Thyroid gland (tissue), 4 donors: ENCODE measurements at places on chromosomes 16 and 17. TPM values are rescaled to one million over a fixed set of nuclear protein-coding genes. Genes with fewer than 3 reads are reported as not detected.

GRCh38 chr16:11627822-11628457 lies 40.3 kb upstream of the SNN start:
- no peak for DNase-seq

GRCh38 chr16:78915811-78916345 lies 684.7 kb downstream of the MAF start:
- DNase-seq = no peak

DNA sequence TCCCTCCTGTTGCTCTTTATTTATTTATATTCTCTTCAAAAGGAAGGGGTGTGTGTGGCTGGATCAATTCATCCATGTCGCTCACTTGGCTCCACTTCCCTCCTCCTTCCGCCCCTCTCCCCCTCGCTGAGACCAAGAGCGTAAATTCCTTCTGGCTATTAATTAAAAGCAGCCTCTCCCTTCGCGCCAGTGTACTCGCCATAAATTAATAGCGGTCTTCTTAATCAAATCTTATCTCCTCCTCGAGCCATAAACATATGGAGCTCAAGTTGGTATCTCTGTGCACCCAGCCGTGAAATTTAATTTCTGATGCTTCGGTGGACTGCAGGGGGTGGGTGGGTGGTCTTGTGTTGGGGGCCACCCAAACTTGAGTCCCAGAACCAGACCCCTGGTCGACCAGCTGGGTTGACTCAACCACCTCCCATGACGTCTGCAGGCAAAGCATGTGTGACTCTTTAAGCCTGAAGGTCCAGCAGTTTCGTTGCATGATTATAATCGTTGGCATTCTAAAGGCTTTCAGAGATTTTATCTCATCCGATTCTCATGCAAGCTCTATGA lies 57.9 kb downstream of the SDK2 start:
- no peak for DNase-seq

- no peak for DNase-seq
Observed at GRCh38 chr17:76672270-76672851, 28.8 kb upstream of the ST6GALNAC1 start.

DNA sequence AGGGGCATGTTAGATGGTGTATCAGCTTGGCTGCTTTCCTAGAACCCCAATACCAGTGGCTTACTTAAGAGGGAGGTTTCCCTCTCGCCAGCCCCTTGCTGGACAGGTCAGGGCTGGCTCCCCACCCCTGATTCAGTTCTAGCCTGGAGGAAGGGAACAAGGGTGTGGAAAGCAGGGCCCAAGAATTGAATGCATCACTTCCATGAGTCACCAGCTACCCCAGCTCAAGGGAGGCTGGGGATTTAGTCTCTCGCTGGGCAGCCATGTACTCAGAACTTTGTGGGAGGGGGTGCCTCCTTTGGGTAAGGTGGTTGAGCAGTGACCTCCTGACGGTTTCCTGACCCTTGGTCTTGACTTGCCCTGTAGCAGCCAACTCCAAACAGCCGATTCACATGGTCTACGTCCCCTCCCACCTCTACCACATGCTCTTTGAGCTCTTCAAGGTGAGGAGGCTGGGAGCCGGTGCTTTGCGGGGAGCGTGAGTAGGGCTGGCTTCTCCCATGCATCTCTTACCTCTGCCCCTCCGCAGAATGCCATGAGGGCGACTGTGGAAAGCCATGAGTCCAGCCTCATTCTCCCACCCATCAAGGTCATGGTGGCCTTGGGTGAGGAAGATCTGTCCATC lies 12.8 kb downstream of the PDK2 start:
- no peak for DNase-seq

DNA sequence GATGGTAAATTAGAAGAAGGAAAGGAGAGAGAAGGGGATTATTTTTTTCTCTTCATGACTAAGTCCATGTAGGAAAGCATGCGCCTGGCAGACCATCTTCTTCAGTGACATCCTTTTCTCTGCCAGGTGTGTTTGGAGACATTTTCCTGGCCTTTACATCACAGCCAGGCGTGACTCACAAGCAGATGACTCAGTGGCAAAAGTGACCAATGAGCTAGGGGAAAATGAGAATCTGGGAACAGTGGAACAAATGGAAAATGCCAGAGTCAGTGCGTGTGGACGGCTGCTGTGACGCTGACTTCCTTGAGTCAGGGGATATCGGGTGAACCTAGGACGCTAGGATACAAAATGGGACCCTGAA lies 9.4 kb downstream of the KIAA0513 start:
- no peak for DNase-seq

DNA sequence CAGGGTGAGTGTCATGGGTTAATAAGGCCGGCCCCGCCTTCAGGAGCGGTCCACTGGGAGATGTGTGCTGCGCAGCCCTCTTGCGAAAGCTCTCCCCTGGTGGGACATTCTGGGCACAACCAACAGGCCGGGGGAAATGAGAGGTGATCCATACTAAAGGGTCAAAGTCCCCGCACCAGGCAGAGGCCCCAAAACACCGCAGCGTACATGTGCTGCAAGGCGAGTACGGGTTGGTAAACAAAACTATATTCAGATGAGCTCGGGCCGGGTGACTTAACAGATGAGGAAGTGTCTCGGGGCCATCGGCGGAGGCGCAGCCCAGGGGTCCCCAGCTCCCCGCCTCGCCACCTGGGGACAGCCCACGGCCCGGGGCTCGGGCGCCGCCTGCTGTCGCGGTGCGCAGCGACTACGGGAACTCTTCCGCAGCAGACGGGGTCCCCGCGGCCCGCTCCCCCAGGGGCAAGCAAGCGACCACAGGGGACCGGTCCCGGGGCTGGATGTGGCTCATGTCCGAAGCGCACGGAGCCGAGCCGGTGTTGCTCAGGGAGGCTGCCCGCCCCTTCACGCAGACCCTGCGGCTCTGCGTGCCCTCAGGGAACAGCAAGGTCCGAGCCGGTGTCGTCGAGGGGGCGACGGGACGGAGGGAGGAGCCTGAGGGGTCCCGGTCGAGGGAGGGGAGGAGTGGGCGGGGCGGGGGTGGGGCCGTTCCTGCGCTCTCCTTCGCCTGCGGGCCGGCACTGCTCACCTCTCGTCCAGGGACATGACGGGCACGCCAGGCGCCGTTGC lies at the start of gene RAB37:
Gene RAB37 (plus strand): TSS at position 744 of the 786 bp plus-strand sequence. CDS start 17 bp downstream, at position 761.
- DNase-seq = no peak

GRCh38 chr17:77424585-77425344 lies 284.0 kb downstream of the SEC14L1 start:
- peak; percentile 92 for DNase-seq

DNA sequence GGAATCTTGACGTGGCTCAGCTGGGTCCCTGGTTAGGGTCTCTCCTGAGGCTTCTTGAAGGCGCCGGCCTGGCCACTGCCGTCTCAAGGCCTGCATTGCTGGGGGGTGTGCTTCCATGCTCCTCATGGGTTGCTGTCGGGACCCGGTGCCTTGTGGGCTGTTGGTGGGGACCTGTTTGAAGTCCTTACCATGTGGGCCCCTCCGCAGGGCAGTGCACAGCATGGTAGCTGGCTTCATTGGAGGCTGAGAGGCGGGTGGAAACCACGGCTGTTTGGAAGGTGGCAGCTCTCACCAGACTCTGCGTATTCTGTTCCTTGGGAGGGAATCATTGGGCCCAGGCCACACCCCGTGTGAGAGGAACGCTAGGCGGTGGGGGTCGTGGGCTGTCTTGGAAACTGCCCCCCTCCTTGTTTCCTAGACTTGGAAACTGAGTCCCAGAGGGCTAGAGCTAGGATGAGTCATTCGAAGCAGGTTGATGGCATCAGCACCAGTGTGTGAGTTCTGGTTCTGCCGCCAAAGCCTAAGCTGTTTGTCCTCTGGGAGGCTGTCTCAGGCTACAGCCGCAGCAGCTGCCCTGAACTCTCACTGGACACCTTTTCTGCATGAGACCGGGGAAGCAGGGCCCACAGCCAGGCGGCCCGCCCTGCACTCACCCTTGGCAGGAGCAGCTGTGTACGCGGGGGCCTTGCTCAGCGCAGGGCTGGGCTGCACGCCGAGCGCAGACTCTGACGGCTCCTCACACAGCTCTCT lies 35.2 kb downstream of the ZNF750 start:
- peak; percentile 39 for DNase-seq

DNA sequence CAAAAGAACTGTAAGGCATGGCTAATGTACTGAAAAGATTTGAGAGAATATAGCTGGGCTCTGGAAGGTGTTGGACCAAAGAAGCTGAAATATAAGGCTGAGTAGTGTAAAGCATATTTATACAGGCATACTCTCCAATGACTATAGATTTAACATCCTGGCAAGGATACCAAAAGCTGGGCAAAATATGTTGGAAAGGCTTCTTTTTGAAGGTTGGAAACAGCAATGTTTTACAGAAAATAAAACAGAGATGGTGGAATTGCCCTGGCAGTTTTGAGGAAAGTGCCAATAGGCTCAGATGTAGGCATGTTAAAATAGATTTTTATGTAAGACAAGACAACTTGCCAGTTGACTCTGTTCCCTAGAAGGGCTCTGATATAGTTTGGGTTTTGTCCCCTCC lies 184.1 kb upstream of the SHISA6 start:
- DNase-seq = no peak

GRCh38 chr16:81657781-81658180 lies 121.3 kb upstream of the PLCG2 start:
- DNase-seq = no peak

- DNase-seq = peak; percentile 70
Observed at GRCh38 chr17:57988301-57989250, 522 bp upstream of the VEZF1 start.

DNA sequence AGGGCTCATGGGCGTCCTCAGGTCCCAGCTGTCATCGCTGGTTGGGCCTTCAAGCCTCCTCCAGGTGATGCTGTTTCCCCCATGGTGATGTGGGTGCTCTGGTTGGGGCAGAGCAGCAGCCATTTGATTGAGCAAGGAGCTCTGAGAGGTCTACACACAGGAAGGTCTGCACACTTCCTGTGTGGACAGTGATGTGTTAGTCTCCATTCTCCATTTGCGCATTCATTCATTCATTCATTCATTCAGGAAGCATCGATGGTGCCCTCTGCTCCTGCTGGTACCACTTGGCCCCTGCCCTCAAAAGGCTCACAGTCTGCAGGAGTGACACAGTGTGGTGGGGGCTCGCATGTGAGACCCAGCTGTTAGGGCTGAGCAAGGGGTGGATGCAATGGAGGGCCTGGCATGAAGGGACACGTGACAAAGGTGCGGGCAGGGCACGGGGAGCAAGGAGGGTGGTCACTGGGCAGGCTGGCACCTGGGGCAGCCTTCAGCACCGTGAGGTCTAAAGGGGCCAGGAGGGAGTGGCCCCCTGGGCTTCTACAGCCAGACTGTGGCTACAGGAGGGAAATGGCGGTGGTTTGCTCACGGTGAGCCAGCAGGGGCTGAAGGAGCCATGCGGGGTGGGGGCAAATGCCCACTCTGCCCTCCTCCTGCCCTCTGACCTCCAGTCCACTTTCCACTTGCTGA lies 1.5 kb downstream of the ADGRG3 start:
- no peak for DNase-seq

- no peak for DNase-seq
Observed at GRCh38 chr16:57725151-57725550, 10.4 kb upstream of the KATNB1 start.

DNA sequence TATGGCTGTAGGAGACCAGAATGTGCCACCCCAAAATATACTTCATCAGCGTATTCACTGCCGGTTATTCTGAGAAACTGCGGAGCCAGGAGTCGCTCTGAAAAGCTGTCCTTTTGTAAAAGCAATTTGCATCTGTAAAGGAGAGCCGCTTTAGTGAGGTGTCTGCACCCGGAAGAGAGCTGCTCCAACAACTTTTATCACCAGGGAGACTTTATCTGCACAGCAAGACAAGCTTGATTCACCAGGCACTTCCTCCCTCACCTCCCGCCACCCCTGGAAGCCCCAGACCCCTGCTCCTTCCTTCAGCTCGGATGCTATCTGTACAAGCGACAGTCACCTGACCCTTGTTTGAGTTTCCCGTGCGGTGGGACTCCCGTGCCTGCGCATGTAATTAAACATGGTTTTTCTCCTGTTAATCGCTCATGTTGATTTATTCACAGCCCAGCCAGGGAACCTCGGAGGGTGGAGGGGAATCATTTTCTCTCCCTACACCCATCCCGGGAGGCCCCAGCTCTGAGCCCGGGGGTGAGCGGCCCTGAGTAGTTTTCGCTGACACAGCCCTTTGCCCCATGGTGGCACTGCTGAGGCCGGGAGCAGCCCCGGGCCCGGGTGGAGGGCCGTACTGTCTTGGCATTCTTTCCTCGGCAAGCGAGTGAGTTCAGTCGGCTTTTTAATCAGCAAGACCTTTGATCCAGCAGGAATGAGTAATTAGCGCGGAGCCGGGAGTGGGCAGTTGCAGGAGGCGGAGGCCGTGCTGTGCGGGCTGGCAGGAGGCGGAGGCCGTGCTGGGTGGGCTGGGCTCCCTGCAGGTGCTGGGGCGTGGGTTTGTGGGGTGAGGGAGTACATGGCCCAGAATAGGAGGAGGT lies 222.7 kb upstream of the CIBAR2 start:
- no peak for DNase-seq

DNA sequence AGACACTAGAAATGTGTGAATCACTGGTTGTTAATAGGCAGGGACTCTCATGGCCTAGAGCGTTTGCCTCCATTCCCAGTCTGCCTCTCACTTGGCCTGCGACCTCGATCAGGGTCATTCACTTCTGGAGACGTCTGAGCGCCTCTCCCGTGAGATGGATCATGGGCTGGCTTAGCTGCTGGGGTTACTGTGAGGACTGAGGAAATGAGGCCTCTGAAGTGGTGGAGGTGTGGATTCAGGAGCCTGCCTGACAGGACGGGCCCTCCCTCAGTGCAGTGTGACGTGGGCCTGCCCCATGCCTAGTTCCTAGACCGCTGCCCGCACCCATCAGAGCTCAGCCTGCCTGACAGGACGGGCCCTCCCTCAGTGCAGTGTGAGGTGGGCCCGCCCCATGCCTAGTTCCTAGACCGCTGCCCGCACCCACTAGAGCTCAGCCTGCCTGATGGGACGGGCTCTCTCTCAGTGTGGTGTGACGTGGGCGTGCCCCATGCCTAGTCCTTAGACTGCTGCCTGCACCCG lies 61.9 kb downstream of the BANP start:
- DNase-seq = peak; percentile 72

DNA sequence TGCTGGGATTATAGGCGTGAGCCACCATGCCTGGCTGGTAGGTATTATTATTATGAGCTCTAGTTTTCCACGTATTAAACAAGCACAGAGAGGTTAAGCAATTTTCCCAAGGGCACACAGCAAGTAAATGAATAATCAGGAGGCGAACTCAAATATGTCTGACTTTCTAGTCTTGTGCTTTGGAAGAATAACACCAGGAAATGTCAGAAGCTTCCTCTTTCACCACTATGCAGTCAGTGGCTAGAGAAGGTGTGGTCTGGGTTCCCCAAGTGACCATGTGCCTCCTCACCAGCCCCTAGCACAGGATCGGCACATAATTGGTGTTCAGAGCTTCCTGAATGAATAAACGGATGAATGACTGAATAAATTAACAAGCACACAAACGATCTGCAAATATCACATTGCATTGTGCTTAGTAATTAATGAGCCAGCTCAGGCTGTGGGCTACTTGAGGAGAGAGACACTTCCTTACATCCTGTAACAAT lies 21.6 kb upstream of the SCNN1B start:
- no peak for DNase-seq

The APPBP2 gene
- total RNA-seq = 42.9 TPM

The NECAB2 gene
- total RNA-seq = not detected

The C1QTNF8 gene
- total RNA-seq = not detected

The HES7 gene
- 1.7 TPM for total RNA-seq

The IRX5 gene
- not detected for total RNA-seq

The CHST6 gene
- total RNA-seq = 0.13 TPM

The KRT31 gene
- total RNA-seq = not detected

The SMIM22 gene
- not detected for total RNA-seq
